ENCODE measurements at places on chromosomes 6 and 20. TPM values are rescaled to one million over a fixed set of nuclear protein-coding genes. Genes with fewer than 3 reads are reported as not detected.
A peak's percentile ranks its signal among the peaks of the same experiment; 100 is the strongest.

DNA sequence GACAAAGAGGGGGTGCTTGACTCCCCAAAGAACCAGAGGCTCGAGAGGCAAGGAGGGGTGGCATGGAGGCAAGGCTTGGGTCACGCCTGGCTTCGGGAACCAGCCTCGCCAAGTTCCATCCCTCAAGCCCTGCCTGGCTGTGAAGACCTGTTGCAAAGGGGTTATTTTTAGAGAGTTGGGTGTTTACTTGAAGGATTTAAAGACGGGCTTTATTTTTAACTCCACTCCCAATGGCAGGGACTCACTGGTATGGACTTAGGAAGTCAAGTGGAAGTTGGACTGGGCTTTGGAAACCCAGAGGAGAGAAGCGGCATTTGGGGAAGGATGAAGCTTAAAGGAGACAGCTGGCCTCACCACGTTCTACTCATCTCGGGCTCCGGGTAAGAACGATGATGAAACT lies 43.1 kb downstream of the JPH2 start:
- DNase-seq: no peak

- DNase-seq: peak; percentile 28
Measured at GRCh38 chr20:44646023-44646640, 5.4 kb downstream of the ADA start.

DNA sequence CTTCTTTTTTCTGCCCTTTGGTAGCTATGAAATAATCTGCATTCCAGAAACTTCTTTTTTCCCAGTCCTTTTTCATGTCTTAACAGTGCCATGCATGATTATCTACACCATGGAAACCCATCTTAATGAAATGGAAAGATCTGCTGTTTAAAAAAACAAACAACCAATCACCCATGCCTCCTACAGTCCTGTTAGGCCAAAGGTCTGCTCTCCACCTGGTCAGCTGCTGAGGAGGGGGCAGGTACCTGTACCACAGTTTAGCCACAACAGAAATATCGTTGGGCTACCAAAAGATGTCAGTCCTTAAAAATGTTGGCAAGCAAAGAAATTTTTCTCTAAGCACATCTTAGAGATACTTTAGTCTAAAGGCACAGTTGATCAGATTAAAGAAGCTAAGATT lies 112.6 kb downstream of the SLC16A10 start:
- DNase-seq: no peak

DNA sequence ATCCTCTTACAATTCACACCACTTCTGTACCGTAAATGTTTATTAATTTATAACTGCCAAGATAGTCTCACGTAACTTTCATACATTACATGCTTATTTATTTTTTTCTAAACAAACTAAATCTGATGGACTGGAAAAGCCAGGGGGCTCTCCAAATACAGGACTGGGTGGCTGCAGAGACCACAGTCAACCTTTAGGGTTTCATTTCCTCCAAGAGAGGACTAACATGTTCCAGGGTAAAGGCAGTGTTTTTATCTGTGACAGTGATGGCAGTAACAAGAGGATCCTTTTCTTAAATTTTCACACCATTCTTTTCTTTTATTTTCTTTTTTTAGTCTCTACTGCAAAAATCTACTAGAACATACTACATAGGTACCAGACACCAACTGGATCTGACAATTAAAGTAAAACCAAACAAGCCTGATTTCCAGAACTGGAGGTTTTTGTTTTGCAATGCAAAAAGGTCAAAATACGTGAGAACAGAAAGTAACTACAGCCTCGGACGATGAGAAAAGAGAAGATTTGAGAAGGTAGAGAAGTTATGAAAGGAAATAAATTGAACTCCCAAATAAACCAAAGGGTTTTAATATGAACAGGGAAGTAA lies 1.2 kb downstream of the LMBRD1 start:
- no peak for DNase-seq

GRCh38 chr6:24930431-24930871 lies 5.3 kb downstream of the RIPOR2 start:
- no peak for DNase-seq

DNA sequence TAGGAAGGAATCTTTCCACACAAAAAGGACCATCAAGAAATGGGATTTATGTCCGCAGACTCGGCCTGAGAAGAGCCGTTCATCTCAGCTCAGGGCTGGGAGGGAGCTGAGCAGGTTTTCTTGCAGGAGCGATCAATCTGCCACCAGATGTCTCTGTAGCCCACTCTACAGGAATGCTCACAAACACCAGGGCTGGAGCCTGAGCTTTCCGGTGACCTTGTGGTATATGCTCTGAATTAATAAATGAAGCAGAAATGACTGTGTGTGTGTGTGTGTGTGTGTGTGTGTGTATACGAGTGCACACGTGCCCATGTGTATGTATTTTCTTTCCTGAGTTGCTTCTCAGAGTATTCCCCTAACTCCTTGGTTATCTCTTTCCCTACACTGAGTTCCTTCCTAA lies 12.0 kb downstream of the CD83 start:
- no peak for DNase-seq

DNA sequence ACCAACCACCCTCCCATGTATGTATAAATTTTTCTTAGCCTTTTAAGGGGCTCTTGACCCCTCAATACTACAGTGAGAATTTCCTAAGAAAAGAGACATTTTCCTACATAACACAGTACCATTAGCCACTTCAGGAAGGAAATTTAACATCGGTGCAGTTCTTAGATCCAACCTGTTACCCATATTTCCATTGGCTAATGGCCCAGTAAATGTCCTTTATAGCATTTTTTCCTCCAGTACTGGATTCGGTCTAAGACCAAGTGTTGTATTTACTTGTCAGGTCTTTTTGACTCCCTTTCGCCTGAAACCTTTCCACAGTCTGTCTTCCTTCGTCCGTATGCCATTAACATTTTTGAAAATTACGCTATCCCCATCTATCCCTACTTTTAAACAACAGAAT lies 173.4 kb upstream of the PMEPA1 start:
- DNase-seq: no peak

- DNase-seq: no peak
Measured at GRCh38 chr20:47558295-47559066, 56.8 kb downstream of the NCOA3 start.

DNA sequence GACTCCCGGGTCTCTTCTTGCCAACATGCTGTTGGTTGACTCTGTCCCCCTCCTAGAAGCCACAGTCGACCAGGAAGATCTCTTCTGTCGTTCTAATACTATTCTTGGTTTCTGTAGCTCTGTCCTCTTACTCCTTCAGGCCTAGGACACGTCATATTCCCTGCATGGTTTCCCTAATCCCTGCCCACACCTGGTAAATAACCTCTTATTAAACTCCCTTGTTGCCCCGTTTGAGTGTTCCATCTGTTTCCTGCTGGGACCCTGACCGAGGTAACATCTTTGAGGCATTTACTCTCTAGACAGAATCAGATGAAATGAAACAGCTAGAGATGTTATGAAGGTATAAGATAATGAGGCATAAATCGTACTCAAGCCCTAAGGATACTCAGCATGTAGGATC lies 68.1 kb downstream of the PLCB4 start:
- no peak for DNase-seq

The MUC22 gene
- polyA plus RNA-seq: not detected

The TREML2 gene
- 0.04 TPM for polyA plus RNA-seq

The GOPC gene
- 71.0 TPM for polyA plus RNA-seq

The PTPRT gene
- 0.87 TPM for polyA plus RNA-seq

The SLC22A3 gene
- 5.9 TPM for polyA plus RNA-seq

The PRKN gene
- polyA plus RNA-seq: 8.7 TPM

The TMEM200A gene
- polyA plus RNA-seq: 32.6 TPM

The JPH2 gene
- 1.4 TPM for polyA plus RNA-seq

The PROKR2 gene
- not detected for polyA plus RNA-seq

The MOG gene
- polyA plus RNA-seq: not detected

The LHFPL5 gene
- polyA plus RNA-seq: 0.17 TPM

The TRIM31 gene
- not detected for polyA plus RNA-seq
